ENCODE measurements at places on chromosomes 1 and 21.

DNA sequence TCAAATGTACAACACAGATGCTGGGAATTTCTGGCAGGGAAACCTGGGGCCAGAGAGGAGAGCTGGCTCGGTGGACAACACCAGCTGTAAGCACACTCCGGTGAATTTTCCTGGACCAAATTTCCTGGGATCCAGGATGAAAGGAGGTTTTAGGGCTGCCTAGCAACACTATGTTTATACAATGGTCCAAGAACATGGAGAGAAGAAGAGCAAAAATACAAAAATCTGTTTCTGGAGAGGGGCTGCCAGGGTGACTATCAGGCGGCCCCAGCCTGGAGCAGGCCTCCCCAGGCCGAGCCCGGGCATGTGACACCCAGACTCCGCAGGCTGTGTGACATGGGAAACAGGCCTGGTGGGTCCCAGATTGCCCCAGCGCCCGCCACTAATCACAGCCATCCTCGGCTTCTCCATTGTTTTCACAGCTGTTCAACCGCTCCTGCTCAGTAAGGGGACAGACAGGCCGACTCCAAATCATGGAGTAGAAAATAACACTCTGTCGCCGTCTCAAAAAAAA is 336.0 kb upstream of the NFIA start:
- H3K4me1 ChIP-seq = peaks cover 6% of the 10 kb centered on the region
- peak overlapping the region; percentile 86 for H3K27ac ChIP-seq
- no peaks in the 10 kb centered on the region for H3K27me3 ChIP-seq

DNA sequence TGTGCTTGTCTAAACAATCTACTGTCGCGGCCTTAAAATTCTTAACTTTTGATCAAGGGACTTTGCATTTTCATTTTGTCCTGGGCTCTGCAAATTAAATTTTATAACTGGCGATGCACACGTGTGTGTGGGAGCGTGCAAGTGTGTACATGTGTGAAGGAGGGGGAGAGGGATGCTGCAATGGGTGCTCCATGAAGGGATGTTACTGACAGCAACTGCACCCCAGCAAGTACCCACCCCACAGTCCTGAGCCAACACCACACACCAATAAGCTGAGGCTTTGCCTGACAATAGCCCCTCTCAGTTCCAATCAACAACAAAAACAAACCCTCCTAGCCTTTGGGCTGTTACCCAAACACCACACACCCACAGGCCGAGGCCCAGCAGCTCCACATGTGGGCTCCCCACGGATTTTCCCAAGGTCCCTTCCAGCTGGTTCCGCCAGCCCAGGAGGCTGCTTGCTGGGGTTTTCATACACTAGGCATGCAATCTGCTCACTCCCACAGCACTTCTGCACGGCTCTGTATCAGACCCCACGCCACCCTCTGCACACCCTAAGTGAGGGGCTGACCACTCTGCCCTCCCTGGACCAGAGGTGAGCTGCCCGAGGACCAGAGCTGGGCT is 32.8 kb upstream of the IFFO2 start:
- no peaks in the 10 kb centered on the region for H3K27me3 ChIP-seq
- H3K27ac ChIP-seq = no peak overlapping the region
- no peak for DNase-seq
- H3K4me3 ChIP-seq = no peak overlapping the region
- peaks cover 8% of the 10 kb centered on the region for H3K4me1 ChIP-seq

DNA sequence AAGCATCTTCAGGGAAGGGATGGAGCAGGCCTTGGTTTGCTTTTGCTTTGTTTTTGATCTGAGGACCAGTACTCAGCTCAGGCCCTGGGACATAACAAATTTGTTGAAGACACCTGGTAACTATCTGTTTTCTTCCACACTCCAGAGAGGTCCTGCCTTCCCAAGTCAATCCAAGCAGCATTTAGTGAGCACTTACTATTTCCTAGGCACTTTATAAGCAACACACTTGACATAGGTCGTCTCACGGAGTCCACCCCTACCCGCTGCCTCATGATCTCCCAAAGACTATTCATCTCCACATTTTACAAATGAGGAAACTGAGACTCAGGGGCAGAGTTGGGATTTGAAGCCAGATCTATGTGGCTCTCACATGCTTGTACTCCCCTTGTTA is 14.4 kb upstream of the EPHA2 start:
- DNase-seq = no peak
- H3K4me3 ChIP-seq = no peak overlapping the region
- peaks cover 39% of the 10 kb centered on the region for H3K4me1 ChIP-seq
- no peak overlapping the region for H3K27ac ChIP-seq
- no peaks in the 10 kb centered on the region for H3K36me3 ChIP-seq

GRCh38 chr21:45266518-45267389 is 20.9 kb downstream of the POFUT2 start:
- H3K36me3 ChIP-seq = peaks cover 68% of the 10 kb centered on the region
- H3K27ac ChIP-seq = no peak overlapping the region
- H3K27me3 ChIP-seq = no peaks in the 10 kb centered on the region
- H3K4me3 ChIP-seq = no peak overlapping the region
- DNase-seq = no peak

GRCh38 chr1:162951553-162952315 is 90.8 kb upstream of the CCDC190 start:
- H3K4me3 ChIP-seq = no peak overlapping the region
- H3K36me3 ChIP-seq = no peaks in the 10 kb centered on the region
- H3K27ac ChIP-seq = no peak overlapping the region

DNA sequence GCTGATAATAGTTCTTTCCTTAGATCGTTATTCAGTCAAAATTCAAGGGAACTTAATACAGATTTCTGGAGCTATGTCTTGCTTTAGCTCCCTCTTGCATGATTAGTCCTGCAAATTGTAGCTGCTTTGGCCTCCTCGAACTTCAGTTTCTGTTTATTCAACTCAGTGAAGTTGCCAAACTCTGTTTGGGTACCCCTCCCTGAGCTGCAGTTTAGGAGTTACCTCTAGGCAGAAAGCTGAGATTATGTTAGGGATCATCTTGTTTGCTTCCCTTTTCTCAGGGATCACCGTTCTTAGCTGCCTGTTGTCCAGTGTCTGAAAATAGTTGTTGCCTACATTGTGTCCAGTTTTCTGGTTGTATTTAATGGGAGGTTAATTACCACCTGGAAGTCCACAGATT is 43.5 kb downstream of the SNX27 start:
- H3K4me1 ChIP-seq = no peaks in the 10 kb centered on the region
- peaks cover 10% of the 10 kb centered on the region for H3K36me3 ChIP-seq
- no peak overlapping the region for H3K27ac ChIP-seq
- no peak overlapping the region for H3K4me3 ChIP-seq
- no peak for DNase-seq

- peaks cover 3% of the 10 kb centered on the region for H3K4me1 ChIP-seq
- peaks cover 2% of the 10 kb centered on the region for H3K36me3 ChIP-seq
- no peak overlapping the region for H3K4me3 ChIP-seq
- H3K27ac ChIP-seq = no peak overlapping the region
- H3K27me3 ChIP-seq = no peaks in the 10 kb centered on the region
These were observed 4.1 kb downstream of the KDM5B start for GRCh38 chr1:202804126-202804525.

DNA sequence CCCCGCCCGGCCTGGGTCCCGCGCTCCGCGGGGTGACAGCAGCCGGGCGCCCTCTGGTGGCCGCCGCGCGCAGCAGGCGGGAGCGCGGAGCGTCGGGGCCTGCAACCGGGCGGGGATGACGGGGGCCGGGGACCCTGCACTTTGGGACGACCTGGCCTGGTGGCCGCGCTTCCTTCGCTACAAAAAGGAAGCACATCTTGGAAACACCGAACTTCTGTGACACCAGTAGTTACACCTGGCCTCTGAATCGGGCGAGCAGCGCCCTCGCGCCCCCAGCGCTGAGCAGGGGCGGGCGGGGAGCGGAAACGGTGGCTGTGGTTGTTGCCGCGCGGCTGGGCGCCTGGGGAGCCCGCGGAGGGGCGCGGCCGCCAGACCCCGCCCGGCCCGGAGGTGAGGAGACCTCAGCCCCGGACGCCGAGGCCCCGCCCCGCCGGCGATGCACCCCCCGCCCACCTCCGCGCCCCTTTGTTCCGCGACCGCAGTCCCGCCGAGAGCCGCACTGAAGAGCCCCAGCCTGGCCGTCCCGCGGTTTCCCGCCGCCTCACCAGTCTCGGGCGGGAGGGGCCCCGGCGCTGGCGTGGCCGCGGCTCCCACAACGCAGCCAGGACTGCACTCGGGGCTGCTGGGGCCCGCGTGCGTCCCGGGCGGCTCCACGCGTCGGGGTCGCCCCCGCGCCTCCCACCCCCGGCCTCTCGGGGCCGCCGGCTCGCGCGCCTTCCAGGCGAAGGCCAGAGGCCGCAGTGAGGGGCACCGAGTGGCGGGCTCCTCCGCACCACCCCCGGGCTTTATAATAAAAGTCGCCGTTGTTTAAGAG is 59.3 kb downstream of the H3-3A start:
- H3K4me3 ChIP-seq = peak overlapping the region; percentile 42
- H3K27ac ChIP-seq = no peak overlapping the region
- no peaks in the 10 kb centered on the region for H3K36me3 ChIP-seq
- peaks cover 20% of the 10 kb centered on the region for H3K4me1 ChIP-seq

DNA sequence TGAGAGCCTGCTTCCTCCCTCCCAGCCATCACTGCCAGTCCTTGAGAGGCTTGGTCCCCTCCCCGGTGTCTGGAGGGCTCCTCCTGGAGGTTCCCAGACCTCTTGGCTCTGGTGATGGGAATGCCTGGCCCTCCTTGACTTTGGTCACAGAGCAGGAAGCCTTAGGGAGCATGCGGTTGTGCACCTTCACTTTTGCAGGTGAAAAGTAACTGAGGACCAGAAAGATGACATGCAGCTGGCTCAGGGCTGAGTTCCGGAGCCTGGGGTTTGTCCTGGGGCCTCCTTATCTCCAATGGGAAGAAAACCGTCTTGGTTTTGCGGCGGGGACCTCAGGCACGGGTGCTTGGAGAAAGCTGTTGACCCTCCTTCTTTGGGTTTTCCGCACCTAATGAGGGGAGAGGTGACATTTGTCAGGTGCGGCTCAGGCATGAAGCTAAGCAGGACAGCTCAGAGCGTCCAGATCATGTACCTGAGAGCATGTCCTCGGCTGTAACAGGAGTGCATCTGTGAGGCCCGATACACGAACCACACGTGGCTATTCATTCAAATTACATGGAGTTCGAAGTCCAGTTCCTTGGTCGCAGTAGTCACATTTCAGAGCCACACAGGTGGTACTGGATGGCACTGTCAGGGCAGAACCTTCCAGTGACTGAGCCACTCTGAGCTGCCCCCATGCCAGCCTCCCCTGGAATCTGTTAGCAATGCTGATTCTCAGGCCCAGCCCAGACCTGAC is 608 bp upstream of the MX2 start:
- no peaks in the 10 kb centered on the region for H3K27me3 ChIP-seq
- H3K27ac ChIP-seq = peak overlapping the region; percentile 60
- H3K36me3 ChIP-seq = no peaks in the 10 kb centered on the region
- H3K4me3 ChIP-seq = no peak overlapping the region
- peaks cover 33% of the 10 kb centered on the region for H3K4me1 ChIP-seq

GRCh38 chr1:59419361-59420140 is 122.7 kb downstream of the FGGY start:
- H3K4me1 ChIP-seq = peaks cover 3% of the 10 kb centered on the region
- no peak overlapping the region for H3K4me3 ChIP-seq
- no peaks in the 10 kb centered on the region for H3K27me3 ChIP-seq
- no peaks in the 10 kb centered on the region for H3K36me3 ChIP-seq
- no peak overlapping the region for H3K27ac ChIP-seq
- DNase-seq = no peak

GRCh38 chr1:208302699-208303238 is 58.6 kb upstream of the PLXNA2 start:
- H3K4me3 ChIP-seq = no peak overlapping the region
- no peaks in the 10 kb centered on the region for H3K36me3 ChIP-seq
- H3K27me3 ChIP-seq = no peaks in the 10 kb centered on the region
- no peaks in the 10 kb centered on the region for H3K4me1 ChIP-seq
- H3K27ac ChIP-seq = no peak overlapping the region

DNA sequence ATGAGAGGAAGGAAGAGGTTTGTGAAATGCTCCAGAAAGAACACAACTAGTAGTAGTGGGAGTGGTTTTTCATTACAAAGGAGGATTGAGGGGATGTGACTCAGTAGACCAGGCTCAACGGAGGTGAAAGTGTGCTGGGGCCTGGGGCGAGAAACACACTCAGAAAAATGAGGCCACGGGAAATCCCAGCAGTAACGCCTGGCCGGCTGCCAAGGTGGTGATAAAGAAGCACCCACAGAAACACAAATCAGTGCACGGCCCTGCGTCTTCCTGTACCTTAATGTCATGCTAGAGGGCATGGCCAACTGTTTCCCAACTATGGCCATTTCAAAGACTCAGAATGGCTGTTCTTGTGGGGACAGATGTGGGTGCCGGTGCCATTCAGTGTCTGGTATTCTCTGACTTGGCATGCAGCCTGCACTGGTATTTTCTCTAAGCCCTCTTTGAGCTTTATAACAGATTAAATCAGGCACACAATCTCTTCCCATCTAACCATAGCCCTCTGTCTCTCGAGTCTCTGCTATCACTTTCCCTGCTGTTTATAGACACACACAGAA is 38.2 kb downstream of the URB2 start:
- peaks cover 11% of the 10 kb centered on the region for H3K4me1 ChIP-seq
- no peak for DNase-seq
- no peak overlapping the region for H3K27ac ChIP-seq

DNA sequence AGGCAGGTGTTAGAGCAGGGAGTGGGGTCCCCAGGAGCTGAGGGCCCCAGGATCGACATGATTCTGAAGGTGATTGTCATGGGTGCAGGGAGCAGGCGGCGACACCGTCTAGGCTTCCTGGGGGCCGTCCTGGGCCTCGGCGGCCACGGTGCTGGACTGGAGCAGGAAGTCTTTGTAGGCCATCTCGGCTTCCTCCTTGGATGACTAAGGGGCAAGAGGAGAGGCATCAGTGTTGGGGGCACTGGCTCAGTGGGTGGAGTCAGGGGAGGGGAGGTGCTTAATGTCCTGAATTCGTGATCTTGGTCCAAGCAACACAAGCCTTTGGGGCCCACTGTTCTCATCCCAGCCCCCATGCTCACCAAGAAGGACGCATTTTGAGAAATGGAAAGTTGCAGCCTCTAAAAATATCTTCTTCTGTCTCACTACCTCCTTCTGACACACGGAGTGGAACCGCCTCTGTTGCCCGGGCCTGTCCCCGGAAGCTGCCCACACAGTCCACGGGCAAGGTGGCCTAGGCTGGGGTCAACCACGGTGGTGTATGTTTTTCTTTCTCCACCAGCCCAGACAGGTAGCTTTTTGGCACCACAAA is 8.6 kb upstream of the FCMR start:
- H3K27ac ChIP-seq = no peak overlapping the region
- H3K4me3 ChIP-seq = no peak overlapping the region
- no peaks in the 10 kb centered on the region for H3K36me3 ChIP-seq
- DNase-seq = no peak
- H3K4me1 ChIP-seq = no peaks in the 10 kb centered on the region
- no peaks in the 10 kb centered on the region for H3K27me3 ChIP-seq

- no peak overlapping the region for H3K4me3 ChIP-seq
- H3K4me1 ChIP-seq = peaks cover 4% of the 10 kb centered on the region
- no peak overlapping the region for H3K27ac ChIP-seq
- no peaks in the 10 kb centered on the region for H3K27me3 ChIP-seq
These were observed 168.9 kb upstream of the HMCN1 start for GRCh38 chr1:185565302-185565701.

DNA sequence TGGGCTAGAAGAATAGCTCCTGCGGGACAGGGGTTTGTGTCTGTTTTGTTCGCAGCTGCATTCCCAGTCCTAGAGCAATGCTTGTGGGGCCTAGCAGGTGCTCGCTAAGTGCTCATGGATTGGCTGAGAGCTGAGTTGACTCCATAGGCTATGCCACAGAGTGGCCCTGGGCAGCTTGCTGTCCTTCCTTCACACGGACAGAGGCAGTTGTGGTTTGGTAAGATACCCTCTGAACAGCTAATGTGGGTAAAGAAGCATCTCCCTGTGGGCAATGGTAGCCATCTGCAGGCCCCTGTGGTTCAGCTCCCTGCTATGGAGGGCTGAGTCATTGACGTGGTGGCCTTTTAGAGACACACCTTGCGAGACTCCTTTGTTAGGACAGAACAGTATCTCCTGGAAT is 23.5 kb upstream of the LBR start:
- H3K27ac ChIP-seq = no peak overlapping the region
- no peaks in the 10 kb centered on the region for H3K36me3 ChIP-seq
- no peak for DNase-seq
- no peaks in the 10 kb centered on the region for H3K27me3 ChIP-seq
